ENCODE measurements at places on chromosomes 2 and 18.

- no peak for DNase-seq
Measured at GRCh38 chr18:73848656-73849055, 299.0 kb downstream of the FBXO15 start.

DNA sequence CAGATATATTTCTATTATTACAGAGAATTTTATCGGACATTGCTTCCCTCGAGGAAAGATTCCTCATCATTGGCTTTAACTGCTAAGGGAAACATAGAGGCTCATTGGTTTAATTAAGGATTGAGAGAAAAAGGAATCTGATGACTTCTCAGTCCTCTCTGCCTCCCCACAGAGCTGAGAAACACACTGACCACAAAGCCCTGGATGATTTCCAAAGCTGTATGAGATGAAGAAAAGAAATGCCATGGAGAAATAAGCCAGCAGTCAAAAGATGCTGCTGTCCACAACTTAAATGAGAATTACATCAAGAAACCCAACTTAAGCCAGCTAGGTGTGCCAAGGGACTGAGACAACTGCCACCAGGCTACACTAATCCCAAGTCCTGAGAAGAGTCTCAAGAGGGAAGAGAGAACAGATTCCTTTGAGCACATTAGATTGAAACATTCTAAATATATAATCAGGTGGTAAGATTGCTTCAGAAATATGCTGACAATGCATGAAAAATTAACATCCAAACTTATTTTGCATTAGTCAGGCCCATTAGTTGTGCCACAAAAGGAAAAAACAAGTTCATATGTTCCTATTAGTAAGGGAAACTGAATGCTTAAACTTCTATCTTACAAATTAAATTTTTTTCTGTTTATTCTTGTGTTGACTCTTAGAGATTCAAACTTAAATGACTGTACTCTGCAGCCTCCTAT lies 308.1 kb upstream of the CYRIA start:
- DNase-seq: no peak

DNA sequence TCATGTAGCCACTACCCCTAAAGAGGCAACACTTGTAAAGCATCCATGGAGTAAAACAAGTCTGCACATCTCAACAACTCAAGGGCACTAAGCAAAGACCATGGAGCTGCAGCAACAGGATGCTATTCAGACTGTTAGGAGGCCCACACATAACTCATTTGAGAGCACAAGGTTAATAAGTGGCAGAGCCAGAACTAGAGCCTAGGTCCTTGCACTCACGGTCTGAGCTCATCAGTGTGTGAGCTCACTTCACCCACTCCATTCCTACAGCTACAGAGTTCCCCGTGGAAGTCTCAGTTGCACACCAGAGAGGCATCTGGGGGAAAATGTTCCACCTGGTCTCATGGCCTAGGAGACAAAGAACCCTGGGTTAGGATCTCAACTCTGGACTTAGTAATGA lies 35.0 kb downstream of the TTC32 start:
- no peak for DNase-seq

- no peak for DNase-seq
Measured at GRCh38 chr2:215241791-215242305, 70.0 kb upstream of the ATIC start.

DNA sequence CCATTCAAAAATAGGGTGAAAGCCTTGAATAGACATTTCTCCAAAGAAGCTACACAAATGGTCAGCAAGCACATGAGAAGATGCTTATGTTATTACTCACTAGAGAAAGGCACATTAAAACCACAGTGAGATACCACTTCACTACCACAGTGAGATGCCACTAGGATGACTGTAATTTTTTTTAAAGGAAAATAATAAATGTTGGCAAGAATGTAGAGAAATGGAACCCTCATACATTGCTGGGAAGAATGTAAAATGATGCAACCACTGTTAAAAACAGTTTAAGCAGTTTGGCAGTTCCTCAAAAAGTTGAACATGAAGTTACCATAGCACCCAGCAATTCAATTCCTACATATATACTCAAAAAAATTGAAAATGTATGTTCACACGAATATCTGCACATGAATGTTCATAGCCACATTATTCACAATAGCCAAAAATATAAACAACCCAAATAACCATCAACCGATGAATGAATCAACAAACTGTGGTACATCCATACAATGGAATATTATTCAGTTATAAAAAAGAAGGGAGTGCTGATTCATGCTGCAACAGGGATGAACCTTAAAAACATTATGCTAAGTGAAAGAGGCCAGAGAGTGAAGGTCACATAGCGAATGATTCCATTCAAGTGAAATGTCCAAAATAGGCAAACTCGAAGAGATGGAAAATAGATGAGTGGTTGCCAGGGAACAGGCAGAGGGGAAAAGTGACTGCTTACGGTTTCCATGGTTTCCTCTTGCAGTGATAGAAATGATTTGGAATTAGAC lies 156.2 kb upstream of the NDUFV2 start:
- DNase-seq: no peak

GRCh38 chr18:76447258-76447890 lies 47.7 kb downstream of the ZNF516 start:
- no peak for DNase-seq

GRCh38 chr18:59715445-59715844 lies 18.2 kb upstream of the CCBE1 start:
- DNase-seq: no peak

GRCh38 chr2:44596537-44597320 lies 235.0 kb downstream of the CAMKMT start:
- no peak for DNase-seq

DNA sequence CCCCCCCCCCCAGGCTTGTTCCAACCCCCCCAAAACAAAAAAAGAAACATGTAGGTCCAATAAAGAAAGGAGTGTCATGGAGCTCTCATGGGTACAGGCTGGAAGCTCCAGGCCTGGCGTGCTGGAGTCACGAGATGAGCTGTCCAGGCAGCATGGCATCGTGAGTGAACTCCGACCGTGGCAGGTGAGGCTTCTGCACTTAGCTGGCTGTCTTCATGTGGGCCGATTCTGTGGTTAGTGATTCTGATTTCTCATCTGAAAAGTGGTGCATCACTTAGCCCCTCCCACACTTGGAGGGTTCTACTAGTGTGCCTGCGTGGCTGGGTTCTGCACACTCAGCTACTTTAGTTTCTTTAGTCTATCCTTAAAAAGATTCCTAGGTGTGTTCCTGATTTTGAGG lies 126.4 kb upstream of the MGAT5 start:
- no peak for DNase-seq

DNA sequence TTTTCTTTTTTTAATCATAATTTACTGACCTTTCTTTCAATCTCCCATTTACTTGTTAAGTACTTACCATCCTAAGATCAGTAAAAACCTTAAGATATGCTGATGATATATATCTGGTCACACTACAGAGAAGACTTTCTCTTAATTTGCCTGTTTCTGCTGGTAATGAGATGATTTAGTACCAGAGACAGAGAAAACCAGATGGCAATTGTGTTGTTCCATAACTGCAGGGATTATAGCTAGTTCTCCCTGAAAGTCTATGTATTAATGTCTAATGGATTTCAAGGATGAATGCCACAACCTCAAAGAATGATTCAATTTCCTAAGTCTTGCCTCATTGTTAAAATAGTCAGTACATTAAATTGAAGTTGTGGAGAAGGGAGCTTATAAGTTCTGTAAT lies 40.3 kb downstream of the SNTG2 start:
- DNase-seq: no peak

GRCh38 chr18:38790303-38790702 lies 1224.7 kb upstream of the CELF4 start:
- DNase-seq: no peak

DNA sequence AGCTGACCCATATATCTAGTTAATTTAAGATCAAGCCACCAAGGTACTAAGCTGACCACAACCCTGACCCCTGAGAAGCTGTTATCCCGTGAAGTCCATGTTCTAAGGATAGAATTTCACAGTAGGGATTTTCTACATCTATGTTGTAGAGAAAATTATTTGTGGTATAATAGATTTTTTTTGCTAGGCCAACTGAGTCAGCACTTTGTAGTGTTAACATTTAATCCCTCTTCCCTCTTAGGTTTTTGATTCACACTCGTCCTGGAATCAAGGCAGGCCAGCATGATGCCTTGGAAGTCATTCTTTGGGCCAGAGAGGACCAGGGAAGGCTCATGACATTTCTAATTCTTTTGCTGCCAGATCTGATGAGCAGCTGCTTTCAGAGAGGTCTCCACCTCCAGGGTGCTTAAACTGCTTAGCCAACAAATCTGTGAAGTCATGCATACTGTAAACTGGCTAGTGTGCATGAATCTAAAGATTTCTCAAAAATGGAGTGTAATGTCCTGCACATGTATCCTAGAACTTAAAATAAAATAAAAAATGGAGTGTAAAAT lies 102.5 kb downstream of the RBM43 start:
- no peak for DNase-seq

GRCh38 chr18:24500217-24500616 lies 39.8 kb downstream of the HRH4 start:
- DNase-seq: no peak

- DNase-seq: no peak
Measured at GRCh38 chr2:12624905-12625598, 91.7 kb upstream of the TRIB2 start.

DNA sequence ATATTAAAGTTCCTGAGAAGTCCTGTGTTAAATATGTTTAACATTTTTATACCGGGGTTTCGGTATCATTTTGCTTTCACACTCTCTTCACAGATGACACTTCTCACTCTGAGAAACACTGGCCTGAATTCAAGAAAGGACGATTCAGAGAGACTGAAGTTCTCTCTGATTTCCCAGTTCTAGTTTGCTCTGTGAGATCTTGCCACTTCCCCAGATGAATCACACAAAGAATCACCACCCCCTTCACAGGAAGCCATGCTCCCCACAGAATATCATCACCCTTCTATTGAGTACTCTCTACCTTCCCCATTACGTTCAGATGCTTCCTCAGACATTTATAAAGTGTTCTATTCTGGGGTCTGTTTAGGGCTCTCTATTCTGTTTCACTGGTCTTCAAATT lies 16.1 kb upstream of the CD207 start:
- no peak for DNase-seq

DNA sequence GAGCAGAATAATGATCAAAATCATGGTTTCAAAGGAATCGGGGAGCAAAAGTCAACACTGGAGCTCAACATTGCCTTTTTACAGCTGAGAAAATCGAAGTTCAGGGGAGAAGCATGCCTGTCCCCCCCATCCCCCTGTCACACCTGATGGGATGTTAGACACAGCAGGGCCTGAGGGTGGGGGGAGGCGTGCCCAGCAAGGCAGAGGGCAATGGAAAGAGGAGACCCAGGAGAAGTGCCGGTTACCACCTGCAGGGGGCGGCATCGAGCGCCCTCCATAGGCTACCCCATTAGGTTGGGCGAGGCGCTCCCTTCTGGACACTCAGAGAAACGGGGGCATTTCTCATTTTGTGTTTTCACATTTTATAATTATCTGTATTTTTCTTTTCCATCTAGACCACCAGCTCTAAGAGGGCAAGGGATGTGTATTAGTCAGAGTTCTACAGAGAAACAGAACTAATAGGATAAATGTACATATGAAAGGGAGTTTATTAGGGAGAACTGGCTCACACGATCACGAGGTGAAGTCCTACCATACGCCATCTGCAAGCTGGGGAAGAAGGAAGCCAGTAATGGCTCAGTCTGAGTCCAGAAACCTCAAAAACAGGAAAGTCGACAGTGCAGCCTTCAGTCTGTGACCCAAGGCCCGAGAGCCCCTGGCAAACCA lies 271.3 kb downstream of the LRATD1 start:
- DNase-seq: no peak

DNA sequence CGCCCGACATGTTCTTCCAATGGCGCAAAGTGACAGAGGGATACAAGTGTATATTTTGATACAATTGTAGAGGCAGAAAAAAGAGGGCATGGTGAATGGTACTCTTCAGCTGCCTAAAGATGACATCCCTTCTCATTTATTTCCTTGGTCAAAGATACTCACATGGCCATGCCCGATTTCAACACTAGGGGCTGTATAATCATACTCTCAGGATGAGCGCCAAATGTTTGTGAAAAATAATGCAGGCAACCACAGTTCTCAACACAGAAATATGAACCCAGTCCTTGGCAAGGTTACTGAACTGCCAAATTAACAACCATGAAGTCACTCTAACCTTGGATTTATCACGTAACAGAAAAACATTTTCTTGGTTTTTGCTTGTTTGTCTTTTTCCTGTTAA lies 204.4 kb downstream of the CCDC102B start:
- no peak for DNase-seq

DNA sequence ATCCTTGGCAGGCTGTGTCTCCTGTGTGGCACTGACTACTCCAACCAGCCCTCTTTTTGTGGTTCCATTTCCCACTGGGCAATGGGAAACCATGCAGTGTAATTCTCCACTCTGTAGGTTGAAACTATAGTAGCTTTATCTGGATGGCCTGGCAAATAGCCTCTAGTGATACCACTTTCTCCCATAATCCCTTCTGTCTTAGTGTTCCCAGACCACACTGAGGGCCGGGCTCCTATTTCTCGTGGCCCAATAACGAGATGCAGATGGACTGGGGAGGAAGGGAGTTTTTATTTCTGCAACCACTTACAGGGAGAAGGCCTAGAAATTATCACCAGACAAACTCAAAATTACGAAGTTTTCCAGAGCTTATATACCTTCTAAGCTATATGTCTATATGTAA lies 24.7 kb downstream of the SKA1 start:
- no peak for DNase-seq

DNA sequence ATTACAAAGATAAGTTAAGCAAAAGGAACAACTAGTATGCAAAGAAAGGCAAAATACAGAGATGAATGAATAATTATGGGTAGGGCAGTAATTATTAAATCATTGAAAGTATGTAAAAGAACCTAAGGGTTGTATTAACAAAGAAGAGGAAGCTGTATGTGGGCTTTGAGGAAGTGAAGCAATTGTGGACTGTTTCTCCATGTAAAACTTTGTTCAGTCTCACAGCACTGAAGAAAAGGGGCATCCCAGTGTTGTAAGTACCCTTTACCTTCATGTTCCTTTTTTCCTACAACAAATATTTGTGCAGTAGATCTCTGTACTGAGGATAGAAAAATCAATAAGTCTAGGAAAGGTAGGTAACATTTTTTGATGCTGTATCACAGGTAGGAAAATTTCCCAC lies 388.7 kb upstream of the NRP2 start:
- DNase-seq: no peak
